ENCODE measurements at places on chromosomes 11 and 22.

DNA sequence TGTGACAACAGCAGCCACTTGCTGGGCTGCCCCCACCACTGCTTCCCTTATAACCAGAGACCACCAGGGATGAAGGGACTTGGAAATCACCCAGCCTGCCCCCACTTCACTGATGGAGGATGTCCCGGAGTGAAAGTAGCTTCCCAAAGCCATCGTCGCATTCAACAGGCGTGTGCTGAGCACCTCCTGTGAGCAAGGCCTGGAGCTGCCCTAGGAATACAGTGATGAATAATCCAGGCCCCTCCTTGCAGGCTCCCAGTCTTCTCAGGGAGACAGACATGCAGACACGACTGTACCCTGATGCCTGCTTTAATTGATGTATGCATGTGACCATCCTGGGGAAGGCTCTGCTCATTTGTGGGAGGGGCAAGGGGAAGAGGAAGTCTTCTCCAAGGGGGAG is 22.6 kb downstream of the PTPN5 start:
- DNase-seq = no peak

- peak; percentile 34 for DNase-seq
Observed at GRCh38 chr22:38570779-38571364, 889 bp upstream of the DMC1 start.

GRCh38 chr22:41216984-41217383 is 11.9 kb downstream of the L3MBTL2 start:
- DNase-seq = no peak

DNA sequence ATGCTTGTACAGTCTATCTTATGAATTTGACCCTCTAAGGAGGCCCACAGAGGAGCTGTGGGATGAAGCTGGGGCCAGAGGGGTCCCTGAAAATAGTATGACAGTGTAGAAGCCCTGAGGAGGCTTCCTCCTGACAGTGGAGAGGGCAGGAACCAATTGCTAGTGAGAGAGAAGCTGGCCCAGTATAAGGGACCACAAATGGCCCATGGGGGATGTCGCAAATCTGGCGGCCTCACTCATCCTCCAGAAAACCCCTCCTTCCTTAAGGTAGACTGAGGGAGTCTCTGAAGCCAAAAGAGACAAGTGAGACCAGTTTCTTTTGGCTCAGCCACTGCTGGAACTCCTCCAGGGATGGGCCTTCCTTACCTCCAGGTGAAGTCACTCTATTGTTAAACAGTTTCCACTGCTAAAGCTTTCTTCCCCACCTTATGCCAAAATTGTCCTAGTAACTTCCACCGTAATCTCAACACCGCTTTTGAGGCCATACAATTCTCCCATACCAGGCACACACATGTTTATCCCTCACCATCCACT is 17.8 kb upstream of the CASTOR1 start:
- DNase-seq = peak; percentile 28

- DNase-seq = no peak
Observed at GRCh38 chr11:40204228-40204627, 1255.2 kb downstream of the LRRC4C start.

- no peak for DNase-seq
Observed at GRCh38 chr11:123186286-123186685, 8.8 kb downstream of the CLMP start.

- DNase-seq = no peak
Observed at GRCh38 chr22:17012267-17012666, 4.2 kb upstream of the GAB4 start.

DNA sequence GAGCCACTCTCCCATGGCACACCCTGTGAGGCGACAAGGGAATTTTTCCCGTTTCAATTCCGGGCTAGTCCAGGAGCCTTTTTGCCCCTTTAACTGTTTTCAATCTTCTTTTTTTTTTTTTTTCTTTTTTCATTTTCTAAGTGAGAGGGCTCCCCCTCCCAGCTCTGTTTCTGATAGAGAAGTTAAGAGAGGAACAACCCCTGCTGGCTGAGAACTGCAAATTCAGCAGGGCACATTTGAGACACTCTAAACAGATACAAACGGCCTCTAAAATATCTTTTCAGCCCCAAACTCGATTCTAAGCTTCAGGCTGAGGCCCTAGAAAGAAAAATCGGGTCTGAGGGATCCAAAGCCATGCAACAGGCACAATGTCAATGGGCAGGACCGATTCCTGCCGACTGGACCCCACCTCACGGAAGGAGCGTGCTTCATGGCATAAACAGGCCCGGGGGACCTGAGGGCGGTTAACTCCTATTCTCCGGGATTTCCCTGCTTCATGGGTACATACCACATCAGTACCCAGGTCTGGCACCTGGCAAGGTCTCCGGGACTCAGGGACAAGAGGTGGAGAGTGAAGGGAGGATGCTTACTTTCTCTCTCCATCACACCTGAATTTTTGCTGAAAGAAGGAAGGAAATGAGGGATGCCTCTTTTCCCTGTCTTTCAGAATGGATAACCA is 627.5 kb downstream of the BUD13 start:
- no peak for DNase-seq

DNA sequence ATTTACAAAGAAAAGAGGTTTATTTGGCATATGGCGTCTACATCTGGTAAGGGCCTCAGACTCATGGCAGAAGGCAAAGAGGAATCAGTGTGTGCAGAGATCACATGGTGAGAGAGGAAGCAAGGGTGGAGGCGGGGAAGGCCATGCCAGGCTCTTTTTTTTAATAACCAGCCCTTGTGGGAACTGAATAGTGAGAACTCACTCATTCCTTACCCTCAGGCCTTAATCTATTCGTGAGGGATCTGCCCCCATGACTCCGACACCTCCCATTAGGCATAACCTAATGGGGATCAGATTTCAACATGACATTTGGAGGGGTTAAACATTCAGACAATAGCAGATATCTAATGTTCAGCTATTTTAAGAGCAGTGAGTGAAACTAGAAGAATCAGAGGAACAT is 55.7 kb downstream of the ATM start:
- no peak for DNase-seq

- DNase-seq = no peak
Observed at GRCh38 chr11:126341760-126342161, 13.7 kb upstream of the ST3GAL4 start.

DNA sequence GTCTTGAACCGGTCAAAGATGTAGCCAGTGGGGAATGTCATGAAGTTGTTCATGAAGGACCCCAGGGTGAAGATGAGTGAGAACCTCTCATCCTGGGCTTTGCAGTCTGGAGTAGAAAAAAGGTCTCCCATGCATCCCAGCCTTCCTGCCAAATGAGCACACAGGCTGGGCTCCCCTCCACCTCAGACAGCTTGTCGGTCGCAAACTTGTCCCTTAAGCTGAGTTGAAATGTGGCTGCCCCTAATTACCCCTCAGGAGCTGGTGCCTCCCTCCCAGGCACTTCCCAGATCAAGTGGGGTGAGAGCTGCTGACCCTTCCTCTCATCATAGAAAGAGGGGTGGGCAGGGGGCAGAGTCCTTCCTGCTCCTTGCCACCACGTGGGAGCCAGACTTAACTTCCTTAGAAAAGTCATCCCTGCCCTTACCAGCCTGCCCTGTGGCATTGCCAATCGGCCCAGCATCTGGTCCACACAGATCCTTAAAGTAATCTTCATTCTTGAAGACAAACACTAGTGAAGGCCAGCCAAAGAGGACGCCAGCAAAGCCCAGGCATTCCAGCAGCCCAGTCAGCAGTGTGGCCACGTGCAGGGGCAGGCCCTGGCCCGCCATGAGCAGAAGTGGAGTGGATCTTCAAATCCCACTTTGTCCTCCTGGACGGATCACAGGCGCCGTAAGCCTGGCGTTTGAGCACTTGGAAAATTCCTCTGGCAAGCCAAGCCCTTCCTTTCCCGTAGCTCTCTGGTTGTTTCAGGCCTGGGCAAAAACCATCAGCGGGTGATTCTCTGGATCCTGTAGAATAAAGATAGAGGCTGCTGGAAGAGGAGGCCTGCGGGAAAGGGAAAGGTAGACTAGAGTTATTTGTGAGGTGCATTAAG is 1.1 kb downstream of the SLC43A3 start:
- DNase-seq = no peak

- no peak for DNase-seq
Observed at GRCh38 chr11:126482586-126483108, 127.2 kb downstream of the ST3GAL4 start.

- no peak for DNase-seq
Observed at GRCh38 chr22:27251563-27251962, 550.0 kb downstream of the MN1 start.

DNA sequence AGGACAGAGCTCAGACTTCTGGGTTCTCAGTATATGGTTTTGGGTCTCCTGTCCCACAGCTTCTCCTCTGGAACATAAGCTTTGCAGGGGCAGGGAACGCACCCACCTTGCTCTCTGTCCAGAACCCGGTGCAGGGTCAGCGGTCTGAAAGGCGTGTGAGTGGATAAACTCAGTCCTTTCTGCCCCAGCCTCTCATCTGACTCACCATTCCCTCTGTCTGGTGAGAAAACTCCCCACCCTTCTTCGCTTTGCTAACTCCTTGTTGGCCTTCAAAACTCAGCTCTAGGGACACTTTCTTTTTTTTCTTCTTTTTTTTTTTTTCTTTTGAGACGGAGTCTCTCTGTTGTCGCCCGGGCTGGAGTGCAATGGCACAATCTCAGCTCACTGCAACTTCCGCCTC is 68.9 kb upstream of the NUP50 start:
- DNase-seq = no peak
